Osteocyte (in vitro differentiated cells): ENCODE measurements at places on chromosomes 3 and 15.

GRCh38 chr15:67147396-67147949 is 82.1 kb downstream of the SMAD3 start:
- no peak for DNase-seq

- no peak for DNase-seq
Measured at GRCh38 chr15:51349156-51349844, 7.8 kb downstream of the GLDN start.

- DNase-seq, result no peak
Measured at GRCh38 chr3:8486936-8487335, 14.7 kb upstream of the LMCD1 start.

DNA sequence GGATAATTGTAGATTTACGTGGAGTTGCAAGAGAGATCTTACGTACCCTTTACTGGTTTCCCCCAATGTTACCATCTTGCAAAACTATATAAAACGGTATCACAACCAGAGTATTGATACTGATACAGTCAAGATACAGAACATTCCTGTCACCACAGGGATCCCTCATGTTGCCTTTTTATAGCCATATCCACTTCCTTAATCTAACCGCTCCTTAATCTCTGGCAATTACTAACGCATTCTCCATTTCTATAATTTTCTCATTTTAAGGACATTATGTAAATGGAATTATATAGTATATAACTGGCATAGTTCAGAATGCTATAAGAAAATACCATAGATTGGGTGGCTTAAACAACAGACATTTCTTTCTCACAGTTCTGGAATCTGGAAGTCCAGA is 61.1 kb downstream of the SEC22A start:
- DNase-seq, result no peak

- no peak for DNase-seq
Measured at GRCh38 chr3:171768986-171769385, 41.3 kb downstream of the PLD1 start.

- DNase-seq, result no peak
Measured at GRCh38 chr3:64214381-64215018, 10.8 kb downstream of the PRICKLE2 start.

GRCh38 chr3:37559461-37559860 is 302.2 kb upstream of the CTDSPL start:
- no peak for DNase-seq

- no peak for DNase-seq
Measured at GRCh38 chr15:63876085-63876662, 42.4 kb upstream of the HERC1 start.

DNA sequence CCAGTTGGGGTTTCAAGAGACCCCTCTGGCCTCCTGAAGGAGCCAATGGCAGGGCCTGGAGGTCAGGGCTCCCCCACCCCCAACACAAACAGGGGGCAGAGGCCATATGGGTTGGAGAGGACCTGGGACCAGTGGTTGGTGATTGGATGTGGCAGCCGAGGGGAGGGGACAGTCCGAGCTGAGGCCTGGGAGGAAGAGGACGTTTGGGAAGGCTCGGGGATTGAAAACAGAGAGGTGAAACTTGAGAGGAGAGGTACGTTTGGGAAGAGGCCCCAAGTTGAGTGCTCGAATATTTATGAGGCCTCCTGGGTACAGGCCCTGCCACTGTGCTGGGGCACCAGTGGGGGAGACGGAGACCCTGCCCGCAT is 53.7 kb downstream of the DNAJB8 start:
- DNase-seq, result no peak

GRCh38 chr3:195715583-195716266 is 5.1 kb upstream of the MUC20 start:
- DNase-seq, result no peak

DNA sequence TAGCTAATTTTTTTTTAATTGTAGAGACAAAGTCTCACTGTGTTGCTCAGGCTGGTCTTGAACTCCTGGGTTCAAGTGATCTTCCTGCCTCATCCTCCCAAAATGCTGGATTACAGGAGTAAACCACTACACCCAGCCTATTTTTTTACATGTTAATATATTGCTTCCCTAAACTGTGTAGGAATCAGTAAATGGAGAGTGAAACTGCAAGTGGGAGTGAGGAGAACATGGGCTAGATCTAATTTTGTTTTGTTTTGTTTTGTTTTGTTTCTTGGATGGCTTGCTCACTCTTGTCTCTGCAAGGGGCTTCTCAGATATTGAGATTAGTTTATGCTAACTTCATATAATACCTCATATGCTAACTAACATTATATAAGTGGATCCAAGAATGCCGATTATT is 31.5 kb downstream of the PARP15 start:
- no peak for DNase-seq

- DNase-seq, result no peak
Measured at GRCh38 chr3:61158667-61159066, 92.6 kb downstream of the FHIT start.

DNA sequence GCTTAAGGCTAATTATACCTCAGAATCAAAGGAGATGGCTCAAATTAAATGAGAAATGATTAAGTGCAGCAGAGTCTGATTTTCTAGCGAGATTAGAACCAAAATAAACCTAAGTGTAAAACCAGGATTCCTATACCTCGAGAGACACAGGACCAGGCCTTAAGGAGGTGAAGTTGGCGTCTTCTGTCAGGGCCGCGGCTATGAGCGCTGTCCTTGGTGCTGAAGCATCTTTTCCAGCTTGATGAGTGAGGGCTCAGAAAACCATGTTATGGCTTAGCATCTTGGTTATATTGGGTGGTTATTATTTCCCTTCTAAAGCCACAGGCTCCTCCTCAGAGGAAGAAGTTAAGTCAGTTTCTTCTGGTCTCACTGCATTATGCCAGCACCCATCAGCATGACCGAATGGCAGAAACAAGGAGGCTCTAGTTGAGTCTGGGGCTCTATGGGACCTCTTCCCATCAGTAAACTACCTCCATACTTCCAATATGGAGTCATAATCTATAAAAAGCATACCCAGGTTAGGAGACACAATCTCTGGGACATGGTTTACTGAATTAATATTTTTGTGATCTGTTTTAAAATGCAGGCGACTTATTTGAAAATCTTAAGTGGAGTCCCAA is 120.1 kb upstream of the NMNAT3 start:
- no peak for DNase-seq

DNA sequence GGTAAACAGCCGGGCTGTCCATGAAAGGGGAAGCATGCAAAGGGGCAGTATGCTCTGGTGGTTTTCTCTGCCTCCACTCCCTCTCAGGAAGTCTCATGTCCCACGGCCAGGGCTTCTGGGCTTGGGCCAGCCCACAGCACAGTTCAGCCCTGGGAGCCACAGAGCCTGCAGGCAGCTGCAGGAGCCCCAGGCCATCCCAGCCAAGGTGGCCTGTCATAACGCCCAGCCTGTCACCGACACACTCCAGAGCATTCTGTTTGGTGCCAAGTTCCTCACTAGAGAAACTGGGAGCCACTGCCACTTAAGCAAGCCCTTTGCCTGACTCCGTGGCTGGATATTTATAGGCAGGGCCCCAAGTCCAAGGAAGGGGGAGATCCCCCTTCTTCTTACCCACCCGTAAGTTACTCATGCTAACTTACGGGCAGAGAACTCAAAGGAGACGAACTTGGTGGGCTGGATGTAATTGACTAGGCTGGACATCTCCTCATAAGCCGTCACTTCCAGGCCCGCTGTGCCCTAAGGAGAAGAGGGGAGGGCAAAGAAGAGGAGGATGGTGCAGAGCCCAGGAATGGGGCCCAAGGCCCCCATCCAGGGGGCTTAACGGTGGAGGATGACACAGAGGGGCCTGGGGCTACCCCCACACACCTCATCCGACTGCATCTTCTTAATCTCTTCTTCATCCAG is 11.7 kb downstream of the PLCB2 start:
- DNase-seq, result no peak

GRCh38 chr3:46078712-46079400 is 51.6 kb upstream of the XCR1 start:
- peak; percentile 93 for DNase-seq

- no peak for DNase-seq
Measured at GRCh38 chr15:42427429-42428223, 63.3 kb downstream of the ZNF106 start.

DNA sequence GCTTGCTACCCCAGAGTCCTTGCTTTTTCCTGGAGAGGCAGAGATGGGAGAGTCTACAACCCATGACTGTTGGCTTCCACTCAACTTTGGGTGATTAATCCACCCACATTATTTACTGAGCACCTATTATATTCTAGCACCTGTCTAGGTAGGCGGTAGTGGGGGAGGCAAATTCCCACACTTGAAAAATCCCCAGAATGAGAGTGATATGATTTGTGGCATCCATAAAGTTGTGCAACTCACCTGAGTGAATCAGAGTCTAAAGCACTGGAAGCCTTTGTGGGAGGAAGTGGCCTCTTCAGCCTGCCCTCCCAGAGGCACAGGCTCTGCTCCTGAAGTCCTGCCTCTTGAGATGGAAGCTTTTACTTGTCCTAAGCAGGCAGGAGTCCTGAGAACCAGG is 40.4 kb upstream of the CTNNB1 start:
- no peak for DNase-seq

DNA sequence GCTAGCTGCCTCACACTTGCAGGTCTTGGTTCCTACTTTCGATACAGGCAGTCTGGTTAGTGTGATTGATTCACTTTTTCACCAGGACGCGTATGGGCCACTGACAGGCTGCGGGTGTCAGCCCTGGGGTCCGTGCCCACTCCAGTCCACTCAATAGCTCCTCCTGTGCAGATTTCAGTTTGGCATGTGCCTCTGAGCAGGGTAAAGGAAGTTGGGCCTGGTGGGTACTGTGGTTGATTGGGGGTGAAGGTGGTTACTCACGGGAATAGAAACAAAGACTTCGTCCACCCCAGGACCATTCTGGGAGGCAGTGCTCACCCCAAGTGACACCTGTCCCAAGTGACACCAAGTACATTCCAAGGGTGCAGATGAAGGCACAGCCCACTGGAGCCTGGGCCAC is 62.3 kb downstream of the EPHB1 start:
- no peak for DNase-seq

DNA sequence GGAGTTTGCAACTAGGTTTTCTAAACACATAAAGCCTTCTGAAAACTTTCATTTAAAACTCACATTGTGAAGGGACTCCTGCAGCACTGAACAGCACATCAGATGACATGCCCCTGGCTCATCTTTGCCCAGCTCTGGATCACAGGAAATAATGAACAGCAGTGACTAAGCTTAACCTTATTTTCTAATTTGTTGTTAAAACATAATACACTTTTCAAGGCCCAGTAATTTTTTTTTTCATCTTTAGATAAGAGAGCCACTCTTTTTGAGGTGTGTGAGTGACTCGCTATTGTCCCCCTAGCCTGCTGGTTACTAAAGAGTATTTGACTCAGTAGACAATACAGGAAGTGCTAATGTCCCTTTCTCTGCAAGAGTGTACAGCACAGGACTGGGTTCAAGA is 204.0 kb downstream of the OSBPL10 start:
- no peak for DNase-seq

- DNase-seq, result no peak
Measured at GRCh38 chr15:52652984-52653383, 26.2 kb downstream of the ATOSA start.

GRCh38 chr3:94654096-94654495 is 591.2 kb downstream of the NSUN3 start:
- no peak for DNase-seq

- no peak for DNase-seq
Measured at GRCh38 chr3:104564045-104564643, 802.6 kb upstream of the ALCAM start.

GRCh38 chr3:50525987-50526386 is 22.6 kb upstream of the CACNA2D2 start:
- no peak for DNase-seq

DNA sequence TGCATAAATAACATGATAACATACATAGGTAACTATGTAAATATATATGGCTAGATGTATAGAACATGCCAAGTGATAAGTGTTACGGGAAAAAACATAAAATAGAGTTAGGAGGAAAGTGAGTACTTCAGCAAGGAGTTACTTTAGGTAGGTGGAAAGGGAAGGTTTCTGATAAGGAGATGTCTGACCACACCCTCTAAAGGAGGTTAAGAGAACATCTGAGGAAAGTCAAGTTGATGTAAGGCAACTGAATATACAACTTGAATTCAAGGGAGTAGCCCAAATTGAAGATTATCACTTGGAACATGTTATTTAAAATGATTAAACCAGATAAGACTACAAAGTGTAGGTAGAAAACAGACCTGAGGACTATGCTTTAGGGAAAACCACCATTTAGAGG is 13.8 kb downstream of the PIERCE2 start:
- DNase-seq, result no peak

DNA sequence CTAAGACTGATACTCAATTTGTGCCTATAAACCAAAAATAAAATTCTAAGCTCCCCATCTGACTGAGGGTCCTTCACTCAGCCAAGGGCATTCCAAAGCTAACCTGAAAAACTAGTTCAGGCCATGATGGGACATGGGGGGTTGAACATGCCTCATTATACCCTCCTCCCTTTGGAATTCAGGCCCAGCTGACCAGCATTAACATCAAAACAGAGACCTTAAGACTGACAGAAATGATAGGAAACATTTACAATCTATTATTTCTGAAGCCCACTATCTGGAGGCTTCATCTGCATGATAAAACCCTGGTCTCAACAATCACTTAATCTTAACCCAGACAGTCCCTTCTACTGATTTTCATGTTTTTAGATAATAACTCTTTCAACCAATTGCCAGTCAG is 140.4 kb downstream of the ANO10 start:
- DNase-seq, result no peak
